NCI-H1417 treated with DMSO at 0.1 percent for 48 hours (cell line): ENCODE measurements at places on chromosomes 13 and 19.
A peak's percentile ranks its signal among the peaks of the same experiment; 100 is the strongest.

DNA sequence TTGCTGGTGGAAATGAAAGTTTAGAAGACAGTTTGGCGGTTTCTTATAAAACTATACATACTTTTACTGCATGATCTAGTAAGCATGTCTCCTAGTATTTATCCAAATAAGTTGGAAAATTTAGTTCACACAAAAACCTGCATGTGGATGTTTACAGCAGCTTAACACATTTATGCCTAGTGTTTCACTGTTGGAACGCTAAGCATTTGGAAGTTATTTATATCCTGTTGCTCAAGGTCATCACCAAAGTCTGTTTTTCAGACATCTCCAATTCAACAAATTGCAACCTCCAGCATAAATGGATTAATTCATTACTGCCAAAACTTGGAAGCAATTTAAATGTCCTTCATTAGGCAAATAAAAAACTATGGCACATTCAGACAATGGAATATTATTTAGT, 461.8 kb downstream of the SUCLA2 start:
- no peak for DNase-seq

DNA sequence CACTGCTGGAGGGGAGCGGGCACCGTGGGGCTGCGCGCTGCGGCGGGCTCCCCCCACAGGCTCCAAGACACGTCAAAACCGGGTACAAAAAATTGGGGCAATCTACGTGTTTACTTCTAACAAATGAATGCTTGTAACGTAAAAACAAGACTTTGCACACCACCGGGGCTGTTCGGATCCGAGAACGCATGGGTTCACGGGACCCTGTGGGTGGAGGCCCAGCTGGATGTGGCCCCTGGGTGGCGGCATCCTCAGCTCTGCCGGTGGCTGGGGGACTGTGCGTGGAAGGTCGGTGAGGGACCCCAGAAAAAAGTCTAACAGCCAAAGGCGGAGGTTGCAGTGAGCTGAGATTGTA, 10.3 kb upstream of the SLC7A10 start:
- no peak for DNase-seq

GRCh38 chr19:35213663-35214632, 14.6 kb downstream of the FAM187B start:
- peak; percentile 42 for DNase-seq

DNA sequence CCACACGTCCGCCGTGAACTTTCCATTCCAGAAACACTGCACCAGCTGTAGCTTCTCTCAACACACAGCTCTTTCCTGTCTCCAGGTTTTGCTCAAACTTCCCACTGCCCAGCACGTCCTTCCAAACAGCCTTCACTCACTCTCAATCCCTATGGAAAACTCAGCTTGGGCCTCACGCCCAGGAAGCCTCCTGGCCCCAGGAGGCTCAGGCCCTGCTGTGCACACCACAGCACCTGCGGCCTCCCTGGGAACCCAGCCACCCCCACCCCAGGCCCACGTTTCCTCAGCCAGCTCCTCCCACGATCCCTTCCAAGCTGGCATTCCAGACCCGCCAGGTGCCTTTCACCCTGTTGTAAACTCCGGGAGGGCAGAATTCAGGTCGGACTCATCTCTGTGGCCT, 35.2 kb downstream of the C13orf46 start:
- no peak for DNase-seq

DNA sequence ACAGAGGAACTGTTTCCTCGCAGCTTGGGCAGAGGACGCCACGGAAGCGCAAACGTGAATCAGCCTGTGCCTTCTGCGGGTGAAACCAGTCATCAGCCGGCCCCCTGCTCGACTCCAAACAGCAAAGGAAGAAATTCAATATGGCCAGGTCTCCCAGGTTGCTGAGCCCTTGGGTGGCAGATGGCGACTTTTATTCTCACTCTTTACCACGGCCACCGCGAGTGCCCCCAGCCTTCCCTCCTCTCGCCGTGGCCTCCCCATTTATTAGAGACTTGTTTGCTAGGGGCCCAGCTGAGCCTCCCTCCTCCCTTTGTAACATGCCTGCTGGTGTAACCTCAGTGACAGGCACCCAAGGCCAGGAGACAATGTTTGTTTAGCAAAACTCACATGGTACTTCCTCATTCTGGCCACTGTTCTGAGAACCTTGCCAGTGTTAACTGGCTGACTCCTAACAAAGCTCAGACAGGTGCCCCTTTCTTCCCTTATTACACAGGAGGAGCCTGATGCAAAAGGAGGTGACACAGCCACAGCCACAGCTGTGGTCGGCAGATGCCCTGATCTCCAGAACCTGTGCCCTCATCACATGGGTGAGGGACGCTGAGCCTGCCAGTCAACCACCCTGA, 5.8 kb downstream of the RAB20 start:
- DNase-seq, result no peak

DNA sequence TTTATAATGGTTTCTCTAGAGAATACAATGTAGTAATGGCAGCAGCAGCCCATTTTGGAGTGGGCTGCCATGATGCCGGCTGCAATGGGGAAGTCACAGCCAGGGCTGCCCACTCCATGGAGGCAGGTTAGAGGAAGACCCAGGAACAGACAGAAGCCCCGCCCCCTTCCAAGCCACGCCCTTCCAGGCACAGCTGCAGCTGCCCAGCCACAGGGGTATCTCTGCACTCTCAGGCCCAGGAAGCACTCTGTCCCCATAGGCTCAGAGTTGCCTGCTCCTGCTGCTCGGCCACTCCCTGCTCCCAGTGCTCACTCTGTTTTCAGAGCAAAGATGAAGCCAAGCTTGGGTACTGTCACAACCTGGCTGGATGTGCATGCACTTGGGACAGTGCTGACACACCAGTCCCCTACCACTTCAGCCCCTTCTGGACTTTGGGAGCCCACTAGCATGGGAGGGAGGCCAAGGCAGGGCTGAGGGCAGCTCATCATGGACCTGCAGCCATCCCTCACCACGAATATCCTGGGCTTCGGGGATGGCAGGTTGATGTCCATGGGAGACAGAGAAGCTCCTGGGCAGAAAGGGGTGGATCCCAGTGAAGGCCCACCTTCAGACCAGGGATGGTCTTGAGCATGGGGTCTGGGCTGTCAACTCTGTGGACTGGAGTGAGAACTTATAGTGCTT, 1224.2 kb downstream of the SLITRK5 start:
- no peak for DNase-seq

GRCh38 chr13:78587395-78587794, 16.0 kb downstream of the POU4F1 start:
- DNase-seq, result no peak

GRCh38 chr19:40947573-40947972, 43.5 kb upstream of the CYP2B6 start:
- DNase-seq, result no peak

DNA sequence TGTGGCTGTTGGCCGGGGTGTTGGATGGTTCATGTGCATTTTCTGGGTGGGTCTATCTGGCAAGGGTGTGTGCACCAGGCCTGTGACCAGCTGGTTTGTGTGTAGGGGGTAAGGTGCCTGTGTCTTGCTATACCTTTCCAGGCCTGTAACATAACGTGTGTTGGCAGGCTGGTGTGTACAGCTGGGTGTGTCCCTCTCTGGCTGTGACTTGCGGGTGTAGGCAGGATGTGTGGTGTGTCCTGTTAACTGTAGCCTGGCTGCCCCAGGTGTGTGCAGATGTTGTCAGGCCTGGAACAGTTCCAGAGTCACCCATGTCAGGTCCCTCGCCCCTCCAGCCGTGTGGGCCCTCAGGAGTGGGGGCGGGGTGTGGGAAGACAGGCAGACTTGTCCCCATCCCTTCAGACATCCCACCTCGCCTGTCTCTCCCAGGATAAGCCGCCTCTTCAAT, 9.8 kb downstream of the KCTD15 start:
- no peak for DNase-seq

DNA sequence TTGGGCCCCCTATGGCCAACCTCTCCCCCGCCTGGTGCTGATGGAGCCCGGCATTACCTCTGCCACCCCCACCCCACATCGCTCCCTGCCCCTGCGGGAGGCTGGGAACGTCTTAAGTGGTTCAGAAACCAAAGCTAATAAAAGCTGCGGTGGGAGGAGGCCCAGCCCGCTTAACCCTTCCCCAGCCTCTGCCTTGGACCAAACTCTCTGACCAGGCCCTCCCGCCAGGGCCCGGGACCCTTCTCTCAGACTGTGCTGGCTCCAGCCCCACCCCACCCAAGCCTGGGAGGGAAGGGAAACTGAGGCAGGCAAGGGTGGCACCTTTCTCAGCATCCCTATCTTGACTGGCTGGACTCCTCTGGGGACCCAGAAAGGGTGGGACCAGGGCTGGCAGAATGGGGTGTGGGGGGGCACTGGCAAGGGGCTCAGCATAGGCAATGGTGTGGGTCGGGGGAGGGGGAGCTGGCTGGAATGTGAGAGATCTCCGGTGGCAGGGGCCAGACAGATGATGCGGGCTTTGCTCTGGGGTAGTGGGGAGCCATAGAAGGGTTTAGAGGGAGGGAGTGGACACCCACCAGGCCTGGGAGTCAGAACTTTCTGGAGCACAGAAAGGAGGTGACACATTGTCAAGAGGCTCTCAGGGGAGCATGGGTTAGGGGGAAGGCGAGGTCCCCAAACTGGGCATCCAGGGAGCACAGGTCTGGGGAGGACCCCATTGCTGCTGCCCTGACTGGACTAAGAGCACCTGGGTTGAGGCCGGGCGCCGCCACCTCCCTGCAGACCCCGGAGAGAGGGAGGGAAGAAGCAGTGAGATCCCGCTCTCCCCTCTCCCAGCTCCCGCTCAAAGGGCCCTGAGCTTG, 21.9 kb downstream of the SMIM24 start:
- DNase-seq, result no peak

GRCh38 chr13:45184693-45185092, 16.2 kb downstream of the KCTD4 start:
- DNase-seq, result no peak

- DNase-seq, result no peak
Measured at GRCh38 chr19:42421101-42421500, 6.1 kb downstream of the LIPE start.

GRCh38 chr13:51585696-51586095, 1.4 kb downstream of the WDFY2 start:
- no peak for DNase-seq

GRCh38 chr19:15508035-15508710, at the start of gene CYP4F22:
Gene CYP4F22 (plus strand): TSS chr19:15508525. CDS start chr19:15525337, 16,812 bp downstream.
- DNase-seq, result no peak

GRCh38 chr13:97249093-97249795, 27.1 kb downstream of the MBNL2 start:
- DNase-seq, result no peak

- DNase-seq, result no peak
Measured at GRCh38 chr19:49256691-49257090, 68.3 kb downstream of the SLC6A16 start.

DNA sequence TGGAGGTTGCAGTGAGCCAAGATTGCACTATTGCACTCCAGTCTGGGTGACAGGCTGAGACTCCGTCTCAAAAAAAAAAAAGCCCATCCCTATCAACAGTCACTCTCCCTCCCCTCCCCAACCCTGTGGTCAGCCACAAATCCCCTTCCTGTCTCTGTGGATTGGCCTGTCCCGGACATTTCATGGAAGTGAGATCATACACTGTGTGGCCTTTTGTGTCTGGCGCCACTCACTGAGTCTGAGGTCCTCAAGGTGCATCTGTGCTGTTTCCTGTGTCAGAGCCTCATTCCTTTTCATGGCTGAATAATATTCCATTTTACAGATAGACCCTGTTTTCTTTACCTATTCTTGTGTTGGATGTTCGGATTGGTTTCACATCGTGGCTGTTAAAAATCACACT, 149.5 kb downstream of the PTPRS start:
- no peak for DNase-seq

GRCh38 chr13:98798849-98799645, 46.6 kb upstream of the SLC15A1 start:
- DNase-seq, result no peak

DNA sequence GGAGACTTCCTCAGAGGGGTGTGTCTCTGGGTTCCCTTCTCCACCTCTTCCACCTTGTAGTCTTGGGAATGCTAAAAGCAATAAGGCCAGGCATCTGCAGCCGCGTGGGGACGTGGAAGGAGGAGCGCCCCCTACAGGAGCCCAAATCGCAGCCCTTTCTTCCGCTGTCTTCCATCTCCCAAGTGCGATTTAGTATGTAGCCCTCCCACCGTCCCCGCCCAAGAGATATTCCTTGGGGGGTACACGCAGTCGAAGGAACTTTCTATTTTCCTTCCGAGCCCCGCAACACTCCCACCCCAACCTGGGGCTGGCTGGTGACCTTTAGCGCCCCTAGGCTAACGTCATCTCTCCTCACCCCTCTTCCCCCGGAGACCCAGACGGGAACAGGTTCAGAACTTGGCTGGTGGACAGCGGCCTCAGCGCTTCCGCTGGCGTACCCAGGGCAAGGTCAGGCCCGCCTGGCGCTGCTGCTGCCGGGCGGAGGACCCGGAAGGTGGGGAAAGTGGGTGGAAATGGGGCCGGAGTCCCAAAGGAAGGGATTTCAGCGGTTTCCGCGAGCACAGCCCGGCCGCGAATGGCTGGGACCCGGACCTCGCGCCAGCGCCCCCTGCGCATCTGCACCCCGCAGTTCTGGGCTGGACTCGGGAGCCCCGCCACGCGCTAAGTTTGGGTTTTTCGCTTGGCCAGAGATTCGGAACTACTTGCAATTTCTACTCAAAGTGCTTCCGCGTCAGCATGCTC, 2.1 kb upstream of the PCDH8 start:
- DNase-seq, result peak; percentile 34

DNA sequence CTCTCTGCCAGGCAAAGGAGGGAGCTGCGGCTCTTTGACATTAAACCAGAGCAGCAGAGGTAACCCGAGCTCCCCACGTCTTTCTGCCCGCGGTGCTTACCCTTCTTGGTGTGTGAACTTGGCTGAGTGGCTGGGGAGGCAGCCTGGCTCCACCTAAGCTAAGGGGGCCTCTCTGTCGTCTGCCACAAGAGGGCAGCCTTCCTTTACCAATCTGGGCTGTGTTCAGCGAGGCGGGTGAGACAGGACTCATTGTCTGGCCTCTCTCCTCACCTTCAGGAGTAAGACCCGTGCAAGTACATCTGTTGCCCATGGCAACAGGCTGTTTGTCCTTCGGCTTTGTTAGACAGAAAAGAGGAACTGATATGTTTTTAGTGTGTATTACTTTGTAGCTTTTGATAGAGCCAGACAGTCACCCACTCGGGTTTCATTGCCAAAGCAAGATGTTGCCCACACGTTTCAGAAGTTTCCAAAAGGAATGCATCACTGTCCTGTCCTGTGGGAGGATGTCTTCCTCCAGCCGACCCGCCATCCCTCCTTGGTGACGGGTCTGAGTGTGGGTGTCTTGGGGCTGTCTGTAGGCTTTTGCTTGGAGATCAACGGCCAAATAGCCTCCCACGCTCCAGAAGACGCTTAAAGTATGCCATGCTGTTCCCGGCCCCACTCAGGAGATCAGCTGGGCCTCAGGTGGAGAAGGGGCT, 4.6 kb downstream of the POP4 start:
- no peak for DNase-seq

DNA sequence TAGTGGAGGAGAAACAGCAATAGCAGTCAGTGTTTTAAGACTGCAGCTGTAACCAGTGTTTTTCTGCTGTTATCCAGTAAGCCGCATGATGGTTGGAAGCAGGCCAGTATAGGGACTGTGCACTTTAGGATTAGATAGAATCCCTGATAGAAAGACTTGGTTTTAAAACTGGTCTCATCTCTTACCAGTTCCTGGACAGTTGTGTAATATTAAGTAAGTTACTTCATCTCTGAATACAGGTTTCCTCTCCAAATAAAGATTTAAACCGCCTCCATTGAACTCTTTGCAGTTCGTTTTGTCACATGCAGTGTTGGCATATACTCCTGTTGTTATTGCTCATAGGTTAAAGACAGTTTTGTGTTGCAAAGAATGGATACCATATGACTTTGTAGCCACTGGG, 25.6 kb downstream of the URI1 start:
- DNase-seq, result no peak
